ENCODE measurements at places on chromosomes 3 and 15. TPM values are rescaled to one million over a fixed set of nuclear protein-coding genes. Genes with fewer than 3 reads are reported as not detected.

GOLGA6D gene
- total RNA-seq: not detected

HRG gene
- not detected for total RNA-seq

SV2B gene
- total RNA-seq: not detected

B3GALNT1 gene
- total RNA-seq: 9.3 TPM

ZNF280D gene
- total RNA-seq: 20.0 TPM

EAF2 gene
- 22.0 TPM for total RNA-seq

TUSC2 gene
- 25.0 TPM for total RNA-seq

CYP19A1 gene
- total RNA-seq: not detected

MAPK6 gene
- total RNA-seq: 53.0 TPM

SYNPR gene
- total RNA-seq: not detected

SLC2A2 gene
- total RNA-seq: not detected

DNAH12 gene
- total RNA-seq: 0.06 TPM

MNS1 gene
- total RNA-seq: 0.44 TPM

LDHAL6B gene
- total RNA-seq: not detected

ZNF774 gene
- 1.6 TPM for total RNA-seq

DISP2 gene
- 0.37 TPM for total RNA-seq

TMEM202 gene
- total RNA-seq: not detected

MAP6D1 gene
- total RNA-seq: 0.70 TPM

RARB gene
- total RNA-seq: not detected

TRAIP gene
- 32.0 TPM for total RNA-seq

MORC1 gene
- total RNA-seq: not detected

KNG1 gene
- not detected for total RNA-seq

PROK2 gene
- total RNA-seq: 3.1 TPM

LTF gene
- total RNA-seq: not detected

SMAD6 gene
- total RNA-seq: 0.29 TPM

SLC9A9 gene
- 6.8 TPM for total RNA-seq

POPDC2 gene
- 2.3 TPM for total RNA-seq

PTH1R gene
- total RNA-seq: not detected

CTNNB1 gene
- 116 TPM for total RNA-seq

PLA2G4E gene
- not detected for total RNA-seq

All from activated CD8-positive, alpha-beta memory T cell treated with anti-CD3 and anti-CD28 coated beads, Interleukin-2, amount 10 ng/mL, durations not matched to agents 7 days and 5 days (primary cell).